ENCODE measurements at places on chromosomes 3 and 15.
A peak's percentile ranks its signal among the peaks of the same experiment; 100 is the strongest.

DNA sequence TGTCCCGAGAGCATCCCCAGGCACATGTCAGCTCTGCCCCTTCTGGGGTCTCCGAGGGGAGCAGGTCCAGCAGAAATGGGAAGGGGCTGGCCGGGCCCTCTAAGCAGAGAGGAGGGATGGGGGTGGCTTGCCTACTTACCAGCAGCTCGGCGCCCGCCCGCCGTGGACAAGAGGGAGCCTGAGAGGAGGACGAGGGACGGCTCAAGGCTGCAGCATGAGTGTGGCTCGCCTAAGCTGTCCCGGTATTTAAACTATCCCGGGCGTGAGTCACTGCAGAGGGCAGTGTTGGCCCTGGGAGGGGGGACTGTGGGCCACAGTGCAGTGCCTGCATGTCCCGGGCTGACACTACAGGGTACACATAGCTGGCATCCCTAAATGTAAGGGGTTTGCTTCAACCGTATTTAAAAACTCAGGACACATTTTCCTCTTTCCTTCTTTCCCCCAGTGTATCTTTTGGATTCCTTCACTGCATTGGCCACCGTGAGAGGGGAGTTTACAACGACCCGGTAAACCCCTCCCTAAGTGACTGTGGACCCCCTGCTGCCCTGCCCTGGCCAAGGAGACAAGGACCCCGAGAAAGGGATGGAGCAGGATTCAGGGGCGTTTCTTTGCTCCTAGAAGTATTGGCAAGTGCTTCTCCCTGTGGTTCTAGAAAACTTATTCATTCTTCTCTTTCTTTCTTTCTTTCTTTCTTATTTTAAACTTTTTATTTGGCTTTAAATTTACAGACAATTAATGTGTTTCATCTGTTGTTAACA, at the start of gene LRRC15:
TSS of gene LRRC15 (minus strand) at position 222 of the 758 bp plus-strand sequence. CDS start 8,700 bp downstream, outside the sequence.
- no peak for DNase-seq

DNA sequence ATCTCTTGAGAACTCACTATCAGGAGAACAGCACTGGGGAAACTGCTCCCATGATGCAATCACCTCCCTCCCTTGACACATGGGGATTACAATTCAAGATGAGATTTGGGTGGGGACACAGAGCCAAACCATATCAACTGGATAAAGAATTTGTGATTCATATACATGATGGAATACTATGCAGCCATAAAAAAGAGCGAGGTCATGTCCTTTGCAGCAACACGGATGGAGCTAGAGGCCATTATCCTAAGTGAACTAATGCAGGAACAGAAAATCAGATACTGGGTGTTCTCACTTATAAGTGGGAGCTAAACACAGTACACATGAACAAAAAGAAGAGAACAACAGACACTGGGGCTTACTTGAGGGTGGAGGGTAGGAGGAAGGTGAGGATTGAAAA, 17.0 kb downstream of the SPG11 start:
- DNase-seq: no peak

DNA sequence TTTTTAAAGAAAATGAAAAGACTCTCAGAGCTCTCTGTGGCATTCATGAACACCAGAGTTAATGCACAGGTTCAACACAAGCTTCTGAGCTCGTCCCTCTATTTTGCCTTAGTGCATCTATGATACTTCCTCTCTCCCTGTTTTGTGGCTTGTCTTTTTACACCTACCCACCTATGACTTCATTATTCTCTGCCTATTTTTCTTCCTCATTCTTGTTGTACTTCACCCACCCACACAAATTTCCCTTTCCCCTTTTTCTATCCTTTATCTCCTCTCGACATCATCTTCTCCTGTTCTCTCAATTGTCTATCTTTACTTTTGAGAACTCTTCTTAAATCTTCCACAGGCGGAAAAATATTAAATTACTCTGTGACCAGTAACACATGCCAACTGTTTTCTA, 48.6 kb downstream of the OR5H15 start:
- no peak for DNase-seq

DNA sequence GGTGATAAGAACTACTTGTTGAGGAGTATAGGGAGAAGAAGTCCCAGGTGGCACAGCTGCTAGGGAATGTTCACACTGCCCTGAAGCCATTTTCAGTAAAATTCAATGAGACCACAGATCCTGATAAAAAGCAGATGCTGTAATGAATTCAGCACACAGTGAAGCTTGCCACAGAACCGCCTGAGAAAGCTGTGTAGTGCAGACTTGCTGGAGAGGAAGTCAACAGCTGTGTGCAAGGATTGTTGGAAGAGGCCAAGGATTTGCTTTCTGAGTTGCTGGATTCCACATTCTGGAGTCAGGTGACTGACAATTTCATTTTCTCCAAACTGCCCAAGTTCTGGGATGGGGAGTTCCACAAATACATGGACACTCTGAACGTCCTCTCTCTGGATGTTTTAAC, 70.9 kb downstream of the ANP32A start:
- no peak for DNase-seq

DNA sequence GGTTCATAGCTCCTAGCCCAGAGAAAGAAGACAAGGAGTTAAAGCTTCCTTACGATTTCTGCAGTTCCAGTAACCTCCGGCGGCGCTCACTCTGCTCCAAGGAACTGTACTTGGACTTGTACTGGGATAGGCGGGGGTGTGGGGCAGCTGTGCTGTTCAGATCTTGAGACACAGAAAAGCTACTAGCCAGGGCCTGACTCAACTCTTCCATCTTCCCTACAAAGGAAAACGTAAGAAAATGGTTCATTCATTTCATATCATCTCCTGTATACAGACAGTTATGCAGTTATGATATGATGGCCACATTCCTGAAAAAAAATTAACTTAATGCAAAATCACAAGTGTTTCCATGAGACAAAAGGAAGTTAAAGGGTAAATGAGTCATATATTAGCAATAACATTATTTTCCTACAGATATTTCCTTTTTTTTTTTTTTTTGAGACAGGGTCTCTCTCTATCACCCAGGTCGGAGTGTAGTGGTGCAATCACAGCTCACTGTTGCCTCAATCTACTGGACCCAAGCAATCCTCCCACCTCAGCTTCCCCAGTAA, 4.6 kb downstream of the SNUPN start:
- no peak for DNase-seq

DNA sequence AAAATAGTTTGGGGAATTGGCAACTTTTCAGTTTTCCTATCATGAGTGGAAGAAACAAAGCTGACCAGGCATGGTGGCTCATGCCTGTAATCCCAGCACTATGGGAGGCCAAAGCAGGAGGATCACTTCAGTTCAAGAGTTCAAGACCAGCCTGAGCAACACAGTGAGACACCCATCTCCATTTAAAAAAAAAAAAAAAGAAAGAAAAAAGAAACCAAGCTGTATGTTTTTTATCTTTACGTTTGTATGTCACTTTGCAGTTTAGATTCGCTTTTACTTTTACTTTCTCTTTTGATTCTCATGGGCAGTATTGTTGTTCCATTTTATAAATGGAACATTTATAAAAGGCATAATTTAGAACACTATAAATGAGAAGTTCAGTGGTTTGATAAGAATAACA, 31.2 kb upstream of the TNIK start:
- DNase-seq: no peak

GRCh38 chr3:3080309-3080708, 29.9 kb downstream of the IL5RA start:
- no peak for DNase-seq

GRCh38 chr3:127208483-127209100, 15.7 kb downstream of the PRR23E start:
- no peak for DNase-seq

DNA sequence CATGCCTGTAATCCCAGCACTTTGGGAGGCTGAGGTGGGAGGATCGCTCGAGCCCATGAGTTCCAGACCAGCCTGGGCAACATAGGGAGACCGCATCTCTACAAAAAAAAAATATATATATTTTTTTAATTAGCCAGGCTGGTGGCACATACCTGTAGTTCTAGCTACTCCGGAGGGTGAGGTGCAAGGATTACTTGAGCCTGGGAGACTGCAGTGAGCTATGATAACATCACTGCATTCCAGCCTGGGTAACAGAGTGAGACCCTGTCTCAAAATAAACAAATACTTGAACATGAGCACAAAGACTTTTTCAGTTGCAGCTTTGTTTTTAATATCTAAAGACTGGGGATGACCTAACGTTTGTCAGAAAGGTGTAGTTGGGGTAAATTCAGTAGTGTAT, 31.3 kb upstream of the GATM start:
- DNase-seq: no peak

GRCh38 chr15:96340598-96341512, 10.4 kb downstream of the NR2F2 start:
- DNase-seq: no peak

DNA sequence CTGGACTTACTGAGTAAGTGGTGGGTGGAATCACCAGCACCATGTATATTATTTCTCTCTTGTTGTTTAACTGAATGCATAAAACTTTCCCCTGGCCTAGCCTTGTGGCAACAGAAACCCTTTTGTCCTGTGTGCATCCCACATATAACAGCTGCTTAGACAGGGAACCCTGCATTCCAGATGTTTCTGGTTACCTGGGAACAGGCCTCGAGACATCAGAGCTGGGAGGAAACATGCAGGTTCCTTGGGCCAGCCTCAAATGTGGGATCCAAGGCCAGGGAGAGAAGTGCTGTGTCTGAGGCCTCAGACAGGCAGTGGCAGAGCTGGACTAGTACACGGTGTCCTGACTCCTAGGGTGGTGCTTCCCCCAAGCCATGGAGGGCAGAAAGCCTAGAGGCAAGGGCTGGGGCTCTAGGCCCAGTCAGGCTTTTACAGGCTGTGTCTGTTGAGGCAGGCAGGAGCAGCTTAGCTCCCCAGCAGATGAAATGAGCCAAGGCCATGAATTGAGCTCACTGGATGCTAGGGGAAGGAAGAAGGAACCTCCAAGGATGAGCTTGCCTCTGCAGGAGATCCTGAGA, 57.7 kb downstream of the ITGA11 start:
- DNase-seq: no peak

GRCh38 chr3:51671734-51672475, 853 bp downstream of the TEX264 start:
- no peak for DNase-seq

GRCh38 chr3:49512781-49513355, 41.4 kb upstream of the BSN start:
- DNase-seq: no peak

DNA sequence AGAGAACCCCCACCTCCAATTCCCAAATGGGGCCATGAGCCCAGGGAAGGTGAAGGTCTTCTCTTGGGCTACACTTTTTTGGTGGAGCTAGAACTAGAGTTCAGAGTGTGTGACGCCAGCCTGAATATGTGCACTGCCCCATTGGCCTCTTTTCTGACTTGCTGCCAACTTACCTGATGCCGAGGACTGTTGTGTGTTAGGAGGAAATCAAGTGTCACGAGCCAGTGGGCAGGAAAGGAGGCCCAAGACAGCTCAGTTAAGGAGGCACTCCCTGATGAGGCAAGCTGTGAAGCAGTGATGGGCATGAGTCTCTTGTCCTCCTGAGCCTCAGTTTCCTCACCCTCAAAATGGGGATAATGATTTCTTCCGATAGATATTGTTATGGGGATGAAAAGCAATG, 107.8 kb downstream of the ANP32A start:
- no peak for DNase-seq

- DNase-seq: no peak
Measured at GRCh38 chr3:10845839-10846656, 30.0 kb downstream of the SLC6A11 start.

DNA sequence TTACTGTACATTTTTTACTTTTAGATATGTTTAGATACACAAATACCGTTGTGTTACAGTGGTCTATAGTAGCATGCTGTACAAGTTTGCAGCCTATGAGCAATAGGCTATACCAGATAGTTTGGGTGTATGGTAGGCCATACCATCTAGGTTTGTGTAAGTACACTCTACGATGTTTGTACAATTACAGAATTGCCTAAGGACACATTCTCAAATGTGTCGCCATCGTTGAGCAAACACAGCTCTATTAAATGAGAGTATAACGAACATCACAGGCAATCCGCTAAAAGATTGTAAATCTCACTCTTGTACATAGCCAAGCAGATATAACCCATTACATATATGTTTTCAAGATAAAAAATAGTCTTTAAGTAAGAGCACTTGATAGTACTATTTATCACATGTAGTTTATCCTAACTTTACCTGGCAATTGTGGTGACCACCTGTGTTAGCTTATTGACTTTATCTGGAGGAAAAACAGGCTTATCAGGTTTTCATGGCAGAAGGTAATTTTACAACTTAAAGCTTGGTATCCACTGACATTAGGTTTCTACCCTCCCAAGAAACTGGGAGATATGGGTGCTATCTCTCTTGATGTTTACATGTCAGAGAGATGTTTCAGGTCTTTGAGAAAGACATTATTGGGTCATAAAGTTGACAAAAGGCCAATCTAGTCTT, 898.7 kb downstream of the NSUN3 start:
- no peak for DNase-seq

- DNase-seq: no peak
Measured at GRCh38 chr3:11601446-11602238, 42.1 kb downstream of the VGLL4 start.

DNA sequence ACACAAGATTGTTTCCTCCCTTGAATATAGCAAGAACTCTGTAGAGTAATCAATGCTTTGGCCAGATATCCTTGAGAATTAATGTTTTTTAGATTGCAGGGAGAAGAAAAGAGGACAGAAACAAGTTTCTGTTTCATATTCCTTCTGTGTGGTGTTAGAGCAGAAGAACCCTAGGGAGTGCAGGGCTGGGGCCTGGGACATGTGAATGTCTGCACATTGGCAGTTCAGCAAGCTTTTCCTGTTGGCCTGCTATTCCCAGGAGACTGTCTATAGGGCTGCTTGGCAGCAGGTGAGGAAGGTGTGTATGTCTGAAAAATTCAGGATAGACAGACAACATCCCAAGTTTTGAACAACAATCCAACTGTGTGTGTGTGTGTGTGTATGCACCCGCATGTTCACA, 13.6 kb upstream of the CNBP start:
- DNase-seq: no peak

DNA sequence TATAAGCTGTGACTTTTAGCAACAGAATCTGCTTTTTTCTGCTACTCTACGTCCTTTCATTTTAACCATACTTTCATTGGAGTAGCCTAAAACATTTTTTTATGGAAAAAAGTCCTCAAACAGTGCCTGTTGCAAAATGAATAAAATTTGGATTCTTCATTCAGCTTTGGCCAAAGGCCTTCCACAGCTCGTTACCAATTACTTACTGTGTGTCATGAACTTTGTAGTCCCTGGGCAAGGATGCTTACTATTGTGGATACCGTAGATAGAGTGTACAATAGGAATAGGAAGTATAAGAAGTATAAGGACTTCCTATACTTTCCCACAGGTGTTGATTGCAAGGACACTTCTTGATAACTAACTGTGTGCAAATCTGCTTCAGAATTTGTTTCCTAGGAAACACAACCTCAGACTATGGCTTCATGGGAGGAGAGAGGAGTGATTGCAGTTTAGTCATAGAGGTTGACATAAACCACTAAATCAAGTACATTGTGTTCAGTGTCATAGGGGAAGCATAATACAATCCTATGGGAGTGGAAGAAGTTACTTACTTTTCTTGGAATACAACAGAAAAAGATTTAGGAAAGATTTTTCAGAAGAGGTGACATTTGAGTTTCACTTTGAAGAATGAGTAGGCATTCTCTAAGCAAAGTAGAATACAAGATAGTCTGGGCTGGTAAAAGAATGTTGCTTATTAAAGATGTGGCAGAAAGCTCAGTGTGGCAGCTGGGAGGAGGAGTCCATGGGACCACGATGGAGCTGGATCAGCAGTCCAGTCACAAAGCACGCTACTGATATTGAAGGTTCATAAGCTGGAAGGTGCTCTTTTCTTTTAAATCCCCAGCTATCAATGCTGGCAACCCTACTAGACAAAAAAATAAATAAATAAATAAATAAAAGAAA, 309.7 kb upstream of the TPRG1 start:
- no peak for DNase-seq

GRCh38 chr3:38142959-38143358, 4.5 kb downstream of the MYD88 start:
- DNase-seq: no peak

GRCh38 chr3:151120409-151120808, 34.9 kb downstream of the MED12L start:
- peak; percentile 45 for DNase-seq
